Type B pancreatic cell (in vitro differentiated cells): ENCODE measurements at places on chromosomes 5 and 9.

DNA sequence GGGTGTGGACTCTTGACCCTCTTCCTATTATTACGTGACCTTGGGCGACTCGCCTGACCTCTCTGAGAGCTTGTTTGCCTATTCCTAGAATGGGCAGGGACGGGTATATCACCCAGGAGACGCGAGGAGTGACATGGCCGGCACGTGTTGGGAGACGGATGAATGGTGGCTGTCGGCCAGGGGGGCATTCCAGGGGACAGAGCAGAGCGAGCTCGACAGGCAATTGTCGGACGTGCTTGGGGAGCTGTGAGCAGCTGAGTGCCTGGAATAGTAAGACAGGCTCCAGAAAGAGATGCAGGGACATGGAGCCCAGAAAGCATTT is 29.3 kb upstream of the UNC5A start:
- DNase-seq = peak; percentile 48

- no peak for DNase-seq
These were observed 1.7 kb upstream of the ZSWIM6 start for GRCh38 chr5:61330341-61330844.

DNA sequence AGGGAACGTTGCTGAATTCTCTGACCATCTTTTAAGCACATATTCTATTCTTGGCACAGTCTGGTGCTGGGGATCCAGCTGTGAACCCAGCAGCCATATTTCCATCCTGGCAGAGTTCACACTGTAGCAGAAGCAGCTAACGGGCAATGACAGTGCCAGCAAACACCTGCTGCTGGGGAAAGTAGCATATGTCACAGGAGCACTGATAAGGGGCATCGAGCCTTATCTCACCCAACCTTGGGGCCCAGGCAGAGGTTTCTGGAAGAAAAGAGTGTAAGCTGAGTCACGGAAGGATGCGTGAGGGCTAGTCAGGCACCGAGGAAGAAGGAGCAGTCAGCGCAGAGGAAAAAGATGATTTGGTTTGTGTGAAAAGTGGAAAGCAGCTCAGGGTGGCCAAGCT is 1.1 kb downstream of the NDOR1 start:
- no peak for DNase-seq

GRCh38 chr5:16411235-16411634 is 54.4 kb downstream of the ZNF622 start:
- no peak for DNase-seq

GRCh38 chr5:14506661-14507060 is 74.9 kb upstream of the OTULINL start:
- DNase-seq = no peak

DNA sequence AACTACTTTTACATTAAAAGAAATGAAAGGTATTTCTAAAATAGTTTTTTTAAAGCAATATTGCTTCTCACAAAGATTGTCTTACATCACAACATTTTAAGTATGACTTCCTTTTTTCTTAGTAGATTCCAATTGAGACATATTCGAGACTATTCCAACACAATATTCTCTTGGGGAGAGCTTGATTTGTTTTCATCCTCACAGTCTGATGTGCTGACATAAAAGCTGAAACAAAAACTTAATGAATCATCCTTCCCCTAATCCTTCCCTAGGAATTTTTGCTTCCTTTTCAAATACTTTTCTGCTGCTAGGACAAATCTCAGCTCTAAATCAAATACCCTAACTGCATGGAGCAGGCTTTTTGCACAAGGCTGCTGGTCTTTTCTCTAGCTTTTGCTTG is 245.8 kb upstream of the MAP3K1 start:
- no peak for DNase-seq

DNA sequence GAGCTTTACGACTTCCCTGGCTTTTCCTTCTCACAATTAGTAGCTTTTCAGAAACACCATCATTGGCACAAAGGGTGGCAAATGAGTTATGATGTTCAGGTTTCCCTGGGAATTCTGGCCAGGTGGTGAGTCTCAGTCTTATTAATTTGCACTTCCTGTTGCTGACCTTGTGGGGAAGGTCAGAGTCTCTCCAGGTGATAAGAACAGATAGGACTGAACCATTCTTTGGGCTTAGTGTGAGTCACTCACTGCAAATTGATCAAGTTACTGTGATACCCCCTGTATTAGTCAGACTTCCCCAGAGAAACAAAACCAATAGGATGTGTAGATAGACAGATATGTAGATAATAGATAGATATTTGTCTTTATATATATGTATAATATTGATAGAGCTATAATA is 53.8 kb upstream of the RANBP3L start:
- DNase-seq = no peak

DNA sequence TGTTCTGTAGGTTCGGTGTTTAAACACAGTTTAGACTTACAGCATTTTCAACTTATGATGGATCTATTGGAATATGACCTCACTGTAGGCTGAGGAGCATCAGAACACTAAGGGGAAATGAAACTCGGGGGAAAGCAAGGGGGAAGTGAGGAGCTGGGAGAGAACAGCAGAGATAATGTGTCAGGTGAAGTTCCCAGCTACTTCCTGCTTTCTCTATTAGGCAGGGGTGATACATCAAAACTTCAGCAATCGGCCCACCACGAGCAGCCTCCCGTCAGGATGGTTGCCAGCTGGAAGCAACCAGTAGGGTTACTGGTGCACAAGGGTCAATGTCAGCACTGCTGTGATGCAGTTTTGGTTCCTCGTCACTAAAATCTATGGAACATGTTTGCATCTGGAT is 34.3 kb downstream of the FAT2 start:
- no peak for DNase-seq

- no peak for DNase-seq
These were observed 126.1 kb upstream of the RASA1 start for GRCh38 chr5:87141544-87141943.

DNA sequence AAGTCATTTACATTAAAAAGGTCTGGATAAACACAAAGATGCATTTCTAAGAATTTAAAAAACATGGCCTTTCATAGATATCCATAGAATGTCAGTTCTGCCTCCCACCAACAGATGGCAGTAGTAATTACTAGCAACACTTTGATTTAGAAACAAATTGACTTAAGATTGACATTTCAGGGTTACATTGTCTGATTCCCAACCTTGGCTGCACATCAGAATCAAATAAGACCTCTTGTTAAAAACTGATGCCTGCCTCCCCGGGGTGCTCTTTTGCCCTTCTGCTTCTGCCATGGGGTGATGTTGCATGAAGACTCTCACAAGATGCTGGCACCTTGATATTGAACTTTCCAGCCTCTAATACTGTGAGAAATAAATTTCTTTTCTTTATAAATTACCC is 146.2 kb upstream of the GPR151 start:
- DNase-seq = no peak

- DNase-seq = no peak
These were observed 94.8 kb upstream of the SPATA31C2 start for GRCh38 chr9:88233091-88233490.

- DNase-seq = no peak
These were observed 90.6 kb upstream of the CXCL14 start for GRCh38 chr5:135669416-135669815.

GRCh38 chr9:131943351-131943841 is 136.3 kb downstream of the MED27 start:
- DNase-seq = no peak

GRCh38 chr5:147701468-147701867 is 81.1 kb downstream of the JAKMIP2 start:
- no peak for DNase-seq

- no peak for DNase-seq
These were observed 324.2 kb upstream of the TRPC7 start for GRCh38 chr5:136689552-136689951.

DNA sequence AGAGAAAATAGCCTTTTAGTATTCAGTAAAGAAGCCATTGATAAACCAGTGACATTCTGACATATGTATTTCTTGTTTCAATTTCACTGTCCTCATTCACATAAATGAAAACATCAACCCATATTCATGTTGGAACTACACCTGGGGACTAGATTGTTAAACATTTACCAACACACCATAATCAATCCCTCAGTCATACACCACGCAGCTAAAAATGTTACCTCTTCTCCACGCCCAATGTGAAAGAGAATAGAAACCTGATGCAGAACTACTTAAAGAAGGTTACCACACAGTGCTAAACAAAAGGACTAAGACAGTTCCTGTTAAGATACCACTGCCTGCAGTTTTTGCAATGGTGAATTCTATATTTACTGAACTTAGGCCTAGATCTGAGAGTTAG is 518.9 kb downstream of the PRELID2 start:
- DNase-seq = no peak

GRCh38 chr9:2798423-2798822 is 45.5 kb downstream of the PUM3 start:
- no peak for DNase-seq

GRCh38 chr5:129082225-129083136 is 12.1 kb upstream of the ISOC1 start:
- no peak for DNase-seq

DNA sequence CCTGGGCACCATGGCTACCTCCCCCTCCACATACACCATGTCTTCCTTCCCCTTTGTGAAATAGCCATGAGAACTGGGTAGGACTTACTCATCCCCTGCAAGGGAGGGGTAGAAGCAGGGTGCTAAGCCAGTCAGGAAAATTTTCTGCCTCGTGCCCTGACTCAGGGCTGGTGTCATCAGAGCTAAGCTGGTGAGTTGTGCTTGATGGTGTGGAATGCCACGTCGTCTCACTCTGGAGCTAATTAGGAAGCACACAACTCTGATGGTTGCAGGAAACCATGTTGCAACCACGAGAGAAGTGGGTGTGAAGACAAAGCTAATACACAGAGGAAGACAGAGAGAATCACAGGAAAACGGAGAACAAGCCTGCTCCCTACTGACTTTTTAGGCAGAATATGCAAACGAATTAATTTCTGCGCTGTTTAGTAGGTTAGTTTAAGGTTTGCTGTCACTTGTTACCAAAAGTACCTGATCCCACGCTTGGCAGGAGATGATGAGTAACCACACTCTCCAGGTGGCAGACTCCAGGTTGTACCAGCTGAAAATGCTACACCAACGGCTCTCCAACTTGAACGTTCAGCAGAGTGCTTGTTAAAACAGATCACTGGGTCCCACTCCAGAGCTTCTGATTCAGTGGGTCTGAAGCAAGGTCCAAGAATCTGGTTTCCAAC is 54.5 kb downstream of the STK10 start:
- DNase-seq = no peak

DNA sequence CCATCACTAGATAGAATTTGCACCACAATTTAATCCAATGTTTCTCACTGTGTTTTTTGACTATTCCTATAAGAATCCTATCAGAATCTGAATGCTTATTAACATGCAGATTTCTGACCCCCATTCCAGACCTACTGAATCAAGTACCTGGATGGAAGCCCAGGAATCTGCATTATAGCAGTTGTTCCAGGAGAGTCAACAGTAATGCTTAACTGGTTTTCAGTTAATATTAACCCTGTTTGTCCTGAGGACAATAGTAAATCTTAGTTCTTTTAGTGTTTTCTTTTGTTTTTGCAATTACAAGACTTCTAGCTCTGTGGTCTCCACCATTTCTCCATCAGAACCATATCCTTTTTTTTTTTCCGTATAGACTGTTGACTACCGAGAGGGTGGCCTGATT is 168.2 kb downstream of the SREK1 start:
- no peak for DNase-seq

- DNase-seq = no peak
These were observed 1.4 kb upstream of the PPP2CA start for GRCh38 chr5:134227259-134227658.

- no peak for DNase-seq
These were observed 69.8 kb upstream of the BASP1 start for GRCh38 chr5:17147617-17148016.

- no peak for DNase-seq
These were observed 35.4 kb upstream of the IL17B start for GRCh38 chr5:149414405-149415065.

DNA sequence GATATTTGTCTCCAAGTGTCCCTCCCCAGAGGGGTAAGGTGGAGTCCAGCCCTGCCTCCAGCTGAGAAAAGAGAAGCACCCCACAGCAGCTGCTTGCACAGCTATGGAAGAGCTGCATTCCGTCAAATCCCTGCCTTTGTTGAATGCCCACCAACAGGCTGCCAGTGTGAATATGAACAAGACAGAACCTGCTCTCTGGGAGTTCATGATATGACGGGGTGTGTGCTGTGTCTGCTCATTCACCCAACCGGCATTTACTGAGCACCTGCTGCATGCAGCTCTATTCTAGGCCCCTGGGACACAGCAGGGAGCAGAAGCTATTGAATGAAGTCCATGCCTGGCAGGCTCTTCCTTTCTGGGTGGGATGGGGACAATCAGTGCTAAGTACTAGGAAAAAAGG is 238.8 kb downstream of the GADD45G start:
- no peak for DNase-seq

DNA sequence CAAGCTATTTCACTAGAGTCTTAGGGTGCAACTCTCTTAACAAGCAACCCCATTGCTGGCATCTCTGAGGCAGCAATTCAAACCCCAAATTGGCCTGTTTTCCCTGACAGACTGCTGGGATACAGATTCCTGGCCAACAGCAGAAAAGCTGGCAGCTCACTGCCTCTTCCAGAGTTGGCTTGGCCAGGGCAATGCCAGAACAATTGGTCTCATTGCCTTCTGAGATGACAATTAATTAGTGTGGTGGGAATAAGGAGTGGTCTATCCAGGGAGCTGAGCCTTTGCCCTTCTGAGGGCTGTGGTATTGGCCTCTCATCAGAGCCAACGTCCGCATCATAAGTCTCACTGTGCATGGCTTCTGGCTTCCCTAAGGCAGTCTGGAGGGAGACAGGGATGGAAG is 183.2 kb downstream of the GNAQ start:
- no peak for DNase-seq
